NCI-H774 (cell line): ENCODE measurements at places on chromosomes 11 and 22.

DNA sequence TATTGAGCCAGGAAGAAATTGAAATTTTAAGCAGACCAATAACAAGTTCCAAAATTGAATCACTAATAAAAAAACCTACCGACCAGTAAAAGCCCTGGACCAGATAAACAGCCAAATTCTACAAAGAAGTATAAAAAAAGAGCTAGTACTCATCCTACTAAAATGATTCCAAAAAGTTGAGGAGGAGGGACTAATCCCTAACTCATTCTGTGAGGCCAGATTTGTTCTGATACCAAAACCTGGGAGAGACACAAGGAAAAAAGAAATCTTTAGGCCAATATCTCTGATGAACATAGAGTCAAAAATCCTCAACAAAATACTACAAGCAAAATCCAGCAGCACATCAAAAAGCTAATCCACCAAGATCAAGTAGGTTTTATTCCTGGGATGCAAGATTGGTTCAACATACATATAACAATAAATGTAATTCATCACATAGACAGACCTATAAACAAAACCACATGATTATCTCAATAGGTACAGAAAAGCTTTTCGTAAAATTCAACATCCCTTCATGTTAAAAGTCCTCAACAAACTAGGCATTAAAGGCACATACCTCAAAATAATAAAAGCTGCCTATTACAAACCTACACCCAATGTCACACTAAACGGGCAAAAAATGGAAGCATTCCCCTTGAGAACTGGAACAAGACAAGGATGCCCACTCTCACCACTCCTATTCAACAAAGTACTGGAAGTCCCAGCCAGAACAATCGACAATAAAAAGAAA is 13.1 kb downstream of the OR52A5 start:
- DNase-seq, result no peak

DNA sequence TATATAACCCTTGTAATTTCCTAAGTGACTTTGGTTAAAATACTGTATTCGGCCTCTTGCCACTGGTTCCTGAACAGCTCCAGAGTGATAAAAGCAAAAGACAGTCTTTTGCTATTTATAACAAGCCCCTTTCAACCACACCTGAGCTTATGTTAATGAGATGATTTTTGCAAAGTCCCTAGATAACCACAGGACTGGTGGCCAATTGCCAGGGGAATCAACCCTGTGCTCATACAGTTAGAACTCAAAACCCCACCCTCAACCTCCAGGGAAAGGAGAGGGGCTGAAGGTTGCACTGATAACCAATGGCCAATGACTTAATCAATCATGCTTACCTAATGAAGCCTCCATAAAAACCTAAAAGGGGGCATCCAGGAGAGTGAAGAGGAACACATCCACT is 77.9 kb downstream of the SIK3 start:
- DNase-seq, result no peak

DNA sequence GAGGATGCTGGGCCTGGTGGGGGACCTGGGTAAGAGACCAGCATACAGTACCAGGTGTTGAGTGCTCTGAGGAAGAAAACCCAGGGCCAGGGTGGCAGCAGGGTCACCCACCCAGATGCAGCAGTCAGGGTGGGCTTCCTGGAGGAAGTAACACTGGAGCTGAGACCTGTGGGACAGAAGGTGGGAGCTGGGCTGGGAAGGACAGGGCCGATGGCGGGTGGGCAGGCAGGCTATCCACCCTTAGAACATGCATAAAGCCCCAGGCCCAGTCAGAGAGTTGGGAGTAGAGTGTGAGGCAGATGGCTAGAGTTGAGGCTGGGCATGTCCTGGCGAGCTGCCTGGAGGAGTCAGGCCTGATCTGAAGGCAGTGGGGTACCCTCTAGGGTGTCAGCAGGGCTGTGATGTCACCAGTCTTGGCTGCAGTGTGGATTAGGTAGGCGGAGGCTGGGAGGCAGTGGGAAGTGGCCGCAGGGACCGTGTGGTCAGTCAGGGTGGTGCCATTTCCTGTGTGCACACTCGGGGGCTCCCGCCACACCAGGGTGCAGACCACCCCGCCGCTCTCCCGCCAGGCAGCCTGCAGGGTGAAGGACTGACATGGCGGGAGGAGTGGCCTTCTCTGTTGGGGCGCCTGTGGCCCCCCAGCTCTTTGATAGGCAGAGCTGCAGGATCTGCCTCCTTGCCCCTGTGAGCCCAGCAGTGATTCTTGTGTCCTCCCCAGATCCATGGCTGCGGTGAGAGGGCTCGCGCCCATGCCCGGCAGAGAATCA is 35.3 kb downstream of the IGHMBP2 start:
- no peak for DNase-seq

DNA sequence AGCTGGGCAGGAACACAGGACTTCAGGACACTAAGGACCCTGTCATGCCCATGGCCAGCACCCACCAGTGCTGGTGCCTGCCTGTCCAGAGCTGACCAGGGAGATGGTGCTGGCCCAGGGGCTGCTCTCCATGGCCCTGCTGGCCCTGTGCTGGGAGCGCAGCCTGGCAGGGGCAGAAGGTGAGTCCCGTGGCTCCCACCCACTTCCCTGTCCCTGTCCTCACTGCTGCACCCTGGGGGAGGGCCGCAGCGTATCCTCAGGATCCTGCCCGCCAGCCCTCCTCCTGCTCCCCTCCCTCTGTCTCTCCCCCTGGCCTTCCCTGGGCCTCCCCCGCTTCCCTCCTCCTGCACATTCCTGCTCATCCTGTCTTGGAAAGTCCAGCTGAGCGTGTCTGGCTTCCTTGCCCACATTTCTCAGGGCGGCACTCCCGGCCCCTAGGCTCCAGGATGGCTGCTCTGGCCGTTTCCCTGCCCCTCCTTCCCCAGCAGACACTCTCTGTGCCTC is 8.7 kb downstream of the CSF2RB start:
- DNase-seq, result no peak

DNA sequence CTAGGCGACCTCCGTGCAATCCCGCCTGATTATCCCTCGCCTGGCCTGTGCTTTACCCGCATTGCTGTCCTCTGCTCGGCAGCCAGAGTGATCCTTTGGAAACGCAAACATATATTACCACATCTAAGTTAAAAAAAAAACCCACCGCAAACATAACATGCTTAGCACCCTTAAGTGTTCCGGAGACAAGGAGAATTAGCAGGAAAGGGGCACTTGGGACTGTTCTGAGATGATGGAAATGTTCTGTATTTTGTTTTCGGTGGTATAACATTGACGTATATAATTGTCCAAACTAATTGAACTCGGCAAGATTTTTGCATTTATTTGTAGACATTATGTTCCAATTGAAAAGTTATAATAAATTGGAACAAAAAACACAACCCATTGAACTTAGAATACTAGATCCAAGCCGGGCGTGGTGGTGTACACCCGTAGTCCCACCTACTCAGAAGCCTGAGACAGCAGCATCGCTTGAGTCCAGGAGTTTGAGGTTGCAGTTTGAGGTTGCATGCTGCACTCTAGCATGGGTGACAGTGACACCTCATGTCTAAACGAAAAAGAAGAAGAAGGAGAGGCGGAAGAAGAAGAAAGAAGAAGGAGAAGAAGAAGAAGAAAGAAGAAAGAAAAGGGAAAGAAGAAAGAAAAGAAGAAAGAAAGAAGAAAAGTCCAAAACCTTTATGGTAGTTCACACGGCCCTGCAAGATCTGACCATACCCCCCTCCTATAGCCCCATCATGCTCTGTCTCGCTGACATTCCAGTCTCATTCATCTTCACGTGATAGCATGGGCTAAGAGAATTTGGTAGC is 604 bp upstream of the POLR3H start:
- DNase-seq, result no peak

DNA sequence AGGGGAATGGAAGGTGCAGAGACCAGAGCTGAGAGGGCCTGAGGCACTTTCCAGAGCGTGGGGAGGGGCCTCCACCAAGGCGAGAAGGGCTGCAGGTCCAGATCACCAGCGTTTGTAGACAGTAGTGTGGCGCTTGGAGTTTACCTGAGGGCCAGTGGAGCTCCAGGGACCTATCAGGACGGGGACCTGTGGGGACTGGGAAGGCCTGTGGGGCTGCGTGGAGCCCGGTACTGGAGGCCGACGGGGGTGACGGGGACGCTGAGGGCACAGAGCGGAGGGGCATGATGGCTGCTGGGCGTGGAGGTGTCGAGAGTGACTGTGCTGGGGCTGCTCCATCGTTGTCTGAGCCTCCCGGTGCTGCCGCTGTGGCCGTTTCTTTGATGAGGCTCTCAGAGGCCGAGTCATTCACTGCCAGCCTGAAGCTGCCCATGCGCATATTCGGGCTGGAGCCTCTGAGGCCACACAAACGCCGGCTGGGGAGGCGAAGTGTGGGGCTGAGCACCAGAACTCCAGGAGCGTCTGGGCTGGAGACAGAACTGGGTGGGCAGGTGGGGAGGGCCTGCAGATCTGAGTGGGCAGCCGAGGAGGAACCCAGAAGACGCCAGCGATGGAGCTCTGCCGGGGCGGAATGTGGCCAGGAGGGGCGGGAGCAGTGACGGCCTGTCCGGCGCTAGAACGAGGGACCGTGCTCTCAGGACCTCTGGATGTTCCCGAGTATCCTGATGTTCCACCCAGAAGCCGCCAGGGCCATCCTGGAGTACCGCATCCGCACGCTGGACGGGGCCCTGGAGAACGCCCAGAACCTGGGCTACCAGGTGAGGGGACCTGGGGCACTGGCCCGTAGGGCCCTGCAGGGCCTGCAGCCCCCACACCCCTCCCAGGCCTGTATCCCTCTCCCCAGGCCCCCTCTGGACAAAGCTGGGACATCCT is 2.6 kb downstream of the PGGHG start:
- DNase-seq, result no peak

GRCh38 chr22:25125693-25126357 is 73.8 kb upstream of the CRYBB3 start:
- peak; percentile 15 for DNase-seq

DNA sequence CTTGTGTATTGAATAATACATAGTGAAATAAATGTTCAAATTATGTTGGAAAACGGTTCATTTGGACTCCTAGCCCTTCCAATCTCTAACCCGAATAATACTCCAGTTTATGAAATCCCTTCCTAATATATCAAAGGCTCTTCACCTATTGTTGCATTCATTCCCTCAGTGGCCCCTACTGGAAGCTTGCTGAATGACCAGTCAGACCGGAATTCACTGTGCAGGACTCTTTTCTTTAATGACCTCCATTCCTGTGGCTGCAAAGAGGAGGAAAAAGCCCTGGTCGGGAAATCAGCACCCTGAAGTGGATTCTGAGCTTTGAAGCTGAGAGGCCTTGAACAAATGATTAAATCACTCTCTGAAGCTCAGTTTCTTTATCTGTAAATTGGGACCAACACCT is 19.1 kb upstream of the RCN1 start:
- DNase-seq, result no peak

DNA sequence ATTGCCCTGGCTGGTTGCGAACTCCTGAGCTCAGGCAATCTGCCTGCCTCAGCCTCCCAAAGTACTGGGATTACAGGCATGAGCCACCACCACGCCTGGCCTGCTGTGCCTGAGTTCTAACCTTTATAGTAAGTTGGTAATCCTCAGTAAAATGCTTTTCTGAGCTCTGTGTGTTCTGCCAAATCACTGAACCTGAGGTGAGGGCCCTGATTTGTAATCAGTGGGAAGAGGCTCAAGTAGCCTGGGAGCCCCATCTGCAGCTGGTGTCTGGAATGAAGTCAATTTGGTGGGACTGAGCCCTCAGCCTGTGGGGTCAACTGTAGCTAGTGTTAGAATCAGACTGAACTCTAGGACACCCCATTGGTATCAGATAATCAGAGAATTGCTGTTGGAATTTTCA is 72.6 kb upstream of the PARVG start:
- no peak for DNase-seq

DNA sequence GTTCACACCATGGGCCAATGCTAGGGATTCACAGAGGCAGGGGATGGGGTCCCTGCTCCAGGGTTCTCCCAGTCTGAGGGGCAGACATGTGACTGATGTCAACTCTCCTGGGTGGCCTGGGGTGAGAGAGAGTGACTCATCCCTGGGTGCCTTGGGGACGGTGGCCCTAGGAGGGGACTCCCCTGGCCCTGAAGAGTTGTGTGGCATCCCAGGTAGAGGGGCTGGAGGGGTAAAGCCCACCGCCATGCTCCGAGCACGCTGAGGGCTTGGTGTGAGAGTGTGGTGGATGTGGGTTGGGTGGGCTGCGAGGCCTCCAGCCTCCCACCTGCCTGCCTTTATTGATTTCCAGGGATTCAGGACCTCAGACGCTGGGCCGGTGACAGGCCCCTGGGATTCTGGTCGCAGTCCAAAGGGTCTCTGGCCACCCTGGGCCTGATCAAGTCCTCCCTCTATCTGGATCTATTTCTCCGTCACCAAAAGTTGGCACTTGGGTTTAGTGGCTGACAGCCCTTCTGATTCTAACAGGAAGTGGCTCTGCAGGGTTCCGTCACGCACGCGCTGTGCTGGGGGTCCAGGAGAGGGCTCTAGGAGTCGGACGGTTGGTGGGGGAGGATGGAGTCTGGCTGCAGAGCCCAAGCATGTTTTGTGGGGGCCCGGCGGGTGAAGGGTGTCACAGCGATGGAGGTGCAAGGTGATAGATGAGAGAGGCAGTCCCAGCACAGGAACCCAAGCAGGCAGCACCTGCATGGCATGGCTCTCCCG is 27.3 kb upstream of the WNT7B start:
- DNase-seq, result no peak

DNA sequence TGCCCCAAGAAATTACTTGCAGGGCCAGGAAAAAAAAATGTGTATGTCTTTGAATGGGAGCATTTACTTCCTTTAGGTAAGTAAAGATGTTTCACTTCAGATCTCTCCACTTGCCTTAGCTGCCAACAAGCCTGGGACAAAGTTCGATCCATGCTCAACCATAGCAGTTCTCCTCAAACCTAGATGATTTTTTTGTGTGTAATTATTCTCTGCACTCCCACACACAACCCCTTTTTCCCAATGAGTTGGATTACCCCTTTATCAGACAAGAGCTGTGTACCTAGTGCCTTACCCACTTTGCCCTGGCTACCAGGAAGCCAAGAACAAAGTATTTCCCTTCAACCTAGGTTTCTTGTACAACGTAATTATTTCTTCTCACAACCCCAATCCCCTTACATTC is 35.6 kb downstream of the TPBGL start:
- no peak for DNase-seq

GRCh38 chr11:69912911-69913451 is 93.8 kb upstream of the FGF3 start:
- DNase-seq, result no peak

DNA sequence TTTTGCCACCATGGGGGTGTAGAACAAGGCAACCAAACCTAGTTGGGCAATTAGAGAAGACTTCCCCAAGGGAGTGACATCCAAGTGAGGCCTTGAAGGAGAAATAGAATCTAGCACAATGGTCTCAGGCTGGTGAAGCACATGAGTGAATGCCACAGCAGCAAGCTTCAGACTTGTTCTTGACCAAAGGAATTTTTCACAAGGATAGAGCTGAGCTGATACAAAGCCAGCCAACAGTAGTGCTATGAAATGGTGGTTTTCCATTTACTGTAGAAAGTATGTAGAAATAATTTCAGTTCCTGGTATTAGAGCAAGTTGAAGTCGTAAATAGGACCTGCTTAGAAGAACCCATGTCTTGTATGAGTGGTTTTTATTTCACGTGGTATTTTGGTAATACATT is 148.3 kb upstream of the RASSF10 start:
- no peak for DNase-seq
